ENCODE measurements at places on chromosomes 1 and 21.

GRCh38 chr1:78038071-78038470 lies 7.7 kb upstream of the GIPC2 start:
- DNase-seq, result no peak

DNA sequence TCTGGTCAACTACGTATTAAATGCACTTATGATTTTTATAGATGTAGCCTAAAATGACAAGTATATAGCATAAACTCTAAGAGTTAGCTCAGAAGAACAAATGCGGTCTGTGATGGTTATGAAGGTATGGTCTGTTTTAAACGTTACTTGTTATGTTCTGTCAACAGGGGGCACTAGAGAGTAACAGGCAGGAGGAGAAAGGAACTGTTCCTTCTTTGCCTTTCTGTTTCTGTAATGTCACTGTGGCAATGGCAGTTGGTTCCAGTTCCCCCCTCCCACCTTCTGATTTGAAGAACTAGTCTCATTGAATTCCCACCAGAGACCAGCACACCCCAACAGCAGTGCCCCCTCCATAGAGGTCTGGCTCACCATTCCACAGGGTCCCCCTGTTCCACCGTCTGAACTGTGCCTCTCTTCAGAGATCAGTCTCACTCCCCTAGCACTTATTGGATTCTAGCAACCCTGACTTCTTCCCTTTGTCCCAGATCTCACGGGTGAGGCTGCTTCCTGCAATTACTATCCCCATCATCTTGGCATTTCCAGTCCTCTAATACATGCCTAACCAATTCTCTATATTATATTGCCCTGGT lies 14.0 kb downstream of the KRTAP24-1 start:
- no peak for DNase-seq

DNA sequence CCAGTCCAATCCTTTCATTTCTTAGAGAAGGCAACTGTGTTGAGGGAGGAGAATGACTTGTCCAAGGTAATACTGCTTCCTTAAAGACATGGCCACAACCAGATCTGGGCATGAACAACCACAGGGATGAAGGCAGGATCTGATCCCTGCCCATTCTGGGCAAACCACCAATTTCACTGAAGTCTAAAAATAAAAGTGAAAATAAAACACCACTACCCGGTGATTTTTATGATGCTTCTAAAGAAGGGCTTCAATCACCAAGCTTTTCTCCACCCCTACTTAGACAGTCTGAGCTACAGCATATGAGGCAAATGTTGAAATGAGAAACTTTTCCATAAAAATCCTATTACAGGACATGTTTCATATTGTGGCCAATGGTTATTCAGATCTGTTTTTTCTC lies 133.0 kb downstream of the PTPN14 start:
- DNase-seq, result no peak

- DNase-seq, result no peak
Observed at GRCh38 chr1:149844650-149845255, 54.6 kb upstream of the BOLA1 start.

DNA sequence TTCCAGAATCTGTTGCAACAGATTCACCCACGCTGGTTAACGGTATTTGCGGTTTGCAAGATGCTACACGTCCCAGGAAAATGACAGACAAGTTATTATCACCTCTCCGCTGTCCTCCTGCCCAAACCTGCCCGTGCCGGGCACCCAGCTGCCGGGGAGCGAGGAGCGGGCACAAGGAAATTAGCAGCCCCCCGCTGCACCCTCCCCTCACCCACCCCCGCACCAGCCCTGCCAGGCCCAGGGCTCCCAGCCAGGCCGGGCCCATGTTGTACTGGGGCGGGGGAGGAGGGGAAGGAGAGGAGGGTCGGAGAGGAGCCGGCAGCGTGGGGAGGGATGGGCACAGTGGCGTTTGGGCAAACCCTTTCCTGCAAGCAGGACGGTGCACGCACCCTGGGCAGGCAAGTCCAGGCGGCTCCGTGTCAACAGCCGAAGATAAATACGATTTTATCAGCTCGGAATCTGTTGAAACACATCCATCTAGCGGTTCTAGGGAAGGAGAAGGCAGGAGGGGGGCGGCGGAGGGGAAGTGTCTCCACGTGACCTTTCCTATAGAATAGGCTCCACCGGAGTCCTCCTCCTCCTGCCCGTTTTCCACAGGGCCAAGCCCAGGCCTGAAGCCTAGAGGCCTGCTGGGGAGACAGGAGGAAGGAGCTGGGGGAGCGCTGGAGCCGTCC lies 35.1 kb upstream of the CCDC27 start:
- DNase-seq, result no peak

DNA sequence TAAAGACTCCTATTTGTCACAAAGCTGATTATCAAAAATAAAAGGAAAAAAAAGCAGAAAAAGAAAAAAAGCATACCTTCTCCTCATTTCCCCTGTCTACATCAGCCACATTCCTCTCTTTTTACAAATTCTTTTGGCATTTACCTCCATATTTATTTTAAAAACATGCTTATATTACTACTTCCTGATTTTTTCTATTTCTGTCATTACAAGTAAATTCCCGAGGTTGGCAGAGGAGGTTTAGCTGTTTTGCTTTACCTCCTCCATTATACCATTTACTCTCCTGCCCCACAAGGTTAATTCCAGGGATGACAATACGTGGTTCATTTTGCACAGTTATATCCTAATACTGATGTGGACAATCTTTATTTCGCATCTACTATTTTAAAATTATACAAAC lies 26.3 kb upstream of the CD34 start:
- DNase-seq, result no peak
